NCI-H748 treated with DMSO at 0.1 percent for 48 hours (cell line): ENCODE measurements at places on chromosomes 3 and 15.

DNA sequence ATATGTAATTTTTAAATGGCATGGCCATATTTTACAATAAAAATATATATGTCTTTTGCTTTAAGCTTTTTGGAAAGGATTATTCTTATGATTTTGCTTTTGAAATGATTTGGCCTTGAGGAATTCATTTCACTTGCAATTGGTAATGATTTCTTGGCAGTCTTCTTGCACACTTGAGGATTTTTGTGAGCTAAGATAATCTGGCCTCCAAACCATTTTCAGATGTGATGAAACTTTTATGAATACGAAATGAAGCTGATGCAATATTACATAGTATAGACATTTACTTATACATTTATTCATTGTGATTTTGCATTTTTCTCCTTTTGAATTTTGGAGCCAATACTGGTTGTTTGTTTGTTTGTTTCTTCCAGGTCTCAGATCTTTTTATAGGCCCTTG is 6.4 kb upstream of the SH2D7 start:
- DNase-seq, result no peak

DNA sequence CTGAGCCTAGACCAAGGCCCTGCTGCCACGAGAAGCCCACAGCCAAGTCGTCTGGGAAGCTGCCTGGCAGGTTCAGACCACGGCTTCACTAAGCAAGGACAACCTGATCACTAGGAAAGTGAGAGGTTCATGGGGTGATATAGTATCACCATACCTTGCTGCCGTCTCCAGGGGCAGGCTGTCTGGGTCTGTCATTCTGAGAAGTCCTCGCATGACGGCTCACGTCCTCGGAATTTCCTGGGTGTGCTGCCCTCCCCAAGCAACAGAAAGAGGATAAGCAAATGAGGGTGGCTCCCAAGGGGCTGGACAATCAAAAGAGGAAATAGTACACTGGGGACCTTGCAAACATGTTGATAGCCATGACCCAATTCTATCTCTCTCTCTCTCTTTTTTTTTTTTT is 207.4 kb upstream of the IGF1R start:
- DNase-seq, result no peak

DNA sequence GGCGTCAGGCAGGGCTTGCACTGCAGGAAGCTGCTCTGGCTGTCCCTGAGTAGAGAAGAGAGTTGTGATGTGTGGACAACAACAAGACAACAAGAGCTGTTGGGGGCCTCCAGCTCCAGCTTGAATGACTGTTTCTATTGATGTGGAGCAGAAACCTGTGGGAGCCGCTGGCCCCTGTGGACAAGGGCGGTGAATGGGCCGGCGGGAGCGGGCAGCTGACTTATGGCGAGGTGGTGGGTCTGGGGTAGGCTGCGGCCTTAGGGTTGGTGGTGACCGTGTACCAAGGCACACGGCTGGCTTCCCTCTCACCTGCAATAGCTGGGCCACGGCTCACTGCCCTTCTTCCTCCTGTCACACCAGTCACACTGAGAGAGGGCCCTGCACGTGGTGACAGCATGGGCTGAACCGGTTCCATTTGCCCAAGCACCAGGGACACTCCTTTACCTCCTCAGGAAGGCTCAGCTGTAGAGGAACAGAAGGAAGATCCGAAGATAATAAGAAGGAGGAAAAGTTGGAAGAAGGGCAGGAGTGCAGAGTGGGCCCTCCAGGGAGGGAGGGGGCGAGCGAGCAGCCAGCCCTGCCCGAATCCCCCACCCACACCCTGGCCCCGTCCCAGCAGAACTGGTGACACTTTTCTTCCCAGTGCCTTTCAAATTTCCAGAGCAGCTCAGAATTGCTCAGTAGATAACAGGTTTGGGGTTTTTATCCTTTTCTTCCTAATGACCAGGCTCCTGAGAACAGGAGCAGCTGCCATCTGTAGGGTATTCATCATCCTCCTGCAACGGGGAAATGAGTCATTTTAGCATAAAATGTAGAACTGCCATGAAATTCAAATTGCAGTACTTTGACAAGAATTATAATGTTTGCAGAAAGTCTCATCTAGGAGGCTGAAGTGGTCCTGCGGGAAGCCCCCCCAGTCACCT is 136.9 kb downstream of the TJP1 start:
- no peak for DNase-seq

- DNase-seq, result no peak
Observed at GRCh38 chr3:195754141-195754540, 33.4 kb downstream of the MUC20 start.

DNA sequence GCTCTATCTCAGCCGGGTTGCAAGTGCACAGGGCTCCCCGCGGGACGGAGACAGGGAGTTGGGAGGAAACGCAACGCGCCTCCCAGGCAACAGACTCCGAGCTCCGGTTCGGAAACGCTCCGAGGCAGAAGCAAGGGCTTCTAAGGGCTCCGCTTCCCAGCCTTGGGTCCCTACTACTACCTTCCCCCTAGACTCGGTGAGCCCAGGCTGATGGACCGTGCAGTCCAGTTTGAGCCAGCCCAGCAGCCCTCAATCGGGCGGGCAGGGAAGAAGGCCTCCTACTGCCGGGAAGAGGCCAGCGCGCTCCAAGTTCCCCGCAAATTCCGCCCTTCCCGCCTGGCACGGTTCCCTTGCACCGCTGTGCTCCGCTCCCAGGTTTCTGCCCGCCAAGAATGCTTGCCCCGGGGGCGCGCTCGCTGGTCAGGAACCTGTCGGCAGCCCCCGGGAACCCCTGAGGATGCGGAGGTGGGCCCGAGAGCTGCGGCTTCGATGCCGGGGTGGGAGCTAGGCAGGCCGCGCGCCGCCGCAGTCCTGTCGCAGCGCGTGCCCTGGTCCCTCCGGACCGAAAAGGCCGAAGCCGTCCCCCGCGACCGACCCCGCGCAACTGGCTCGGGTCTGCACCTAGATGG is 728 bp downstream of the TRANK1 start:
- peak; percentile 22 for DNase-seq

DNA sequence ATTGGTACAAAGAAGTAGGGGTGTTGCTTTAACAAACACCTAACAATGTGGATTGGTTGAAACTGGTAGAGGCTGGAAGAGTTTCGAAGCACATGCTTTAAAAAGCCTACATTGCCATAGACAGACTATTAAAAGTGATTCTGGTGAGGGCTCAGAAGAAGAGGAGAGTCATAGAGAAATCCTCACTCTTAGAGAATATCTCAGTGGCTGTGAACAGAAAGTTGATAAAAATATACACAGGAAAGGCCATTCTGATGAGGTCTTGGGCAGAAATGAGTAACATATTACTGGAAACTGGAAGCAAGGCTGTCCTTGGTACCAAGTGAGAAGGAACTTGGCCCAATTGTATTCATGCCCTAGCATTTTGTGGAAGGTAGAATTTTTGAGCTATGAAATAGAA is 173.7 kb upstream of the CRBN start:
- DNase-seq, result no peak
